ENCODE measurements at places on chromosomes 2 and 18.

DNA sequence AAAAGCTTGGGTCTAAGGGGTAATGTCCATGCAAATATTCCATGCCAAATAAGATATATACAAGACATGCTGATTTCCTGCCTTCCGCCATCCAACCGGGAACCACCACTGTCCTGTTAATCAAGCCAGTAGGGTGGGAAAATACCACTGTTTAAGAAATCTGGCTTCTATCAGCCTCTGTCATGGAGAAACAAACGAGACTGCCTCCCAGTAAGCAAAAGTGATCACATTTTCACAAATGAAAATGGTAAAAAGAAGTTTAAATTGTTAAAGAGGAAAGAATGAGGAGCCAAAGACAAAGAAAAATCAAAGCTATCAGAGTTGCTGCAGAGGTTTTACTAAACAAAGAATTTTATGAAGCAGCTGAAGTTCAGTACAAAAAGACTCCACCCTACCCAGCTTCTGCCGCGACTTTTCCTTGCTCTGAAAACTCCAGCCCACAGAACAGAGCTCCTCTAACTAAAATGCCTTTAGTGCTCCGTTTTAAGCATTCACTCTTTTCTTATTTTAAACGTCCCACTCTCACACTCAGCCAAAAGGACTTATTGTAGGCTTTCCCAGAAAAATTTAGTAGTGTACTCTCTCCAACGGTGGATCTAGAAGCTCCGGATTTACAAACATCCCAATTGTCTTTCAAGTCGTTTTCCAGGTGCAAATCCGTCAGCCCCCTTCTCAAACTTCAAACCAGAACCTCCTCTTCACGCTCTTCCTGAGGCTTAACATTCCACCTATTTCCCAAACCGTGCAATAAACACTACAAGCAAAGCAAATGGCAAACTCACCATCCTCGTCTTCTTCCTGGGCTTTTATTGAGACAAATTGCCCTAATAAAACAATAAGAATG, 613 bp downstream of the COL5A2 start:
- DNase-seq = no peak

- no peak for DNase-seq
Measured at GRCh38 chr2:124248386-124248785, 223.3 kb downstream of the CNTNAP5 start.

- DNase-seq = no peak
Measured at GRCh38 chr18:70221915-70222278, 16.4 kb upstream of the RTTN start.

DNA sequence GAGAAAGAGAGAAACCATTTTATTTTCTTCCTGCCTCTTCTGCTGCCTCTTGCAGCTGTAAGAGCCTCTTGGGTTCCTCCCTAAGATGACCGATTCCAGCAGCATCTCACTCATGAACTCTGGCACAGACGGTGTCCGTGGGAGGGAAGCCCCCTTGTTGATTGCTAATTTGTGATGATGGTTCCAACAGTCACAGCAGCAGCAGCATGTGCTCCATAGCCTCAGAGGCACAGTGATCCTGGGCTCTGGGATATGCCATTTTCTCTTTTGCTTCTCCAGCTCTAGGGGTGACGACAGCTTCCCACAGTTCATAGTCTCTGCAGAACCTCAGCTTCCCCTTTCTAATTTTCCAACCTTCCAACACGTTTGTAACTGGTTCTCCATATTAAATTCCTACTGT, 324.2 kb upstream of the HS6ST1 start:
- DNase-seq = no peak

DNA sequence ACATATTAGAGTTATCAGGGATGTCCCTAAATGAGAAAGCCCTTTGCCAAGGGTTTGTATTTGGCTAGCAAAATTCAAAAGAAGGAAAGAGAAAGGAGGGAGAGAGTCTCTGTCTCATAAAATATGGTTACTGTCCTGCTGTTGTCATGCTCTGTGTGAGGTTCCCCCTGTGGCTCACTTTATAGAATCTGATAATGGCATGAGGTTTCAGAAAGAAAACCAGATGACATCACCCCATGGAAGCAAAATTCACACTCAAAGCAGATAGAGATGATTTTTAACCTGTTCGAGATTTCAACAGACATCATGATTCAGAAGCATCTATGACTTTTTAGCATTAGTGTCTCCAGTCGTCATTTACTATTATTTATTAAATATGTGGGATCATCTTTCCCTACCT, 165.0 kb upstream of the SESTD1 start:
- no peak for DNase-seq

DNA sequence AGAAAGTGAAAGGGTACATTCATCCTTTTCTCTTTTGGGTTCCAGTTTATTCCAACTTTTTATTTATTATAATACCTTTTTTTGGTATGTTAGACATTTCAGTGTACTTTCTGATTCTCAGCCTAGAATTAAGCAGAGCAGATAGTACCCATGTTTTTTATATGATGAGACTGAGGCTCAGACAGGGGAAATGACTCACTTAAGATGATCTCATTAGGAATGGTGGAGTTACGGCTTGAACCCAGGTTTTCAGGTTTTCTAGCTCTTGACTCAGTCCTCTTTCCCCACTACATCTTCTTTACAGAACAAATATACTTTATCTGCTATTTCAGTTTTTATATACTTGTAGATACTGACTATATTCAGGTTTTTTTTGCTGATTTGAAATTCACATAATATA, 51.7 kb upstream of the OTX1 start:
- DNase-seq = no peak

DNA sequence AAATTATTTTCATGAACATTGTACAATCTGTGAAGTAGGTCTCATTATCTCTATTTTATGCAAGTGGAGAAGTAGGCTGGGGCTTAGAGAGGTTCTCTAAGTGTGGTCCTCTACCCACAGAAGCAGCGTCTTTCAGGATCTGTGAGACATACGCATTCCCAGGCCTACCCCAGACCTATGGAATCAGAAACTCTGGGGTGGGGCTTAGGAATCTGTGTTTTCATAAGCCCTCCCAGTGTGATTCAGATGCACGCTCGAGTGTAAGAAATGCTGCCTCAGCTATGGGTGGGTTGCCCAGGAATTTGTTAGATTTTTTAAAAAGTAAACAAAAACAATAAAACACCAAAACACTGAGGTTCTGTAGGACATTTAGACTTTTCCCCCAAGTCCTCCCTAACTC, 14.8 kb upstream of the ZAP70 start:
- no peak for DNase-seq

- DNase-seq = no peak
Measured at GRCh38 chr2:168211664-168212163, 35.7 kb downstream of the STK39 start.

DNA sequence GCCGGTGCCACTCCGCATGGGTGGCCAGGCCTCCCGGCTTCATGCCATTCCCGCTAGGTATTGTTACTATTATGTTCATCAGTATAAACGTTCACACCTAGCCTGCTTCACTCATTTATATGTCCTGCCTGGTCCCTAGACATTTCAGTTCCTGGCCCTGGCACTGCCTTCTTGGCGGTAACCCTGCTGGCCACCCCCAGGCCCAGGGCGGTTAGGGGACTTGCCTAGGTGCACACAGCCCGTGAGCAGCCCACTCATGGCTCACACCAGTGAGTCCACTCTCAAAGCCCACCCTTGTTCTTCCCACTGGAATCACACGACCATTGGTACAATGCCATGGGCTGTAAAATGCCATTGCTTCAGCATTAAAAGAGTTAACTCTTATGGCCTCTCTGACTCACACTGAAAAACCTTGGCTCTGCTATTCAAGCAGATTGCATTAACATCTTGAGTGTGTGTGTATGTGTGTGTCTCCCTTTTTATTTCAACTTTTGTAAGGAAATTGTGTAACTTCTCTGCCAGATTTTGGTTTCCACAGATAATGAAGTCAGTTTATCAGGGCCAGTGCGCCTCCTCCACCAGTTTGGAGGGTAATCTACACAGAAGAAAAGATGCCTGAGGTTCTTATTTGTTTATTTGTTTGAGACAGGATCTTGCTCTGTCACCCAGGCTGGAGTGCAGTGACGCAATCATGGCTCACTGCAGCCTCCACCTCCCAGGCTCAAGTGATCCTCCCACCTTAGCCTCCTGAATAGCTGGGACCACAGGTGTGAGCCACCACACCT, 74.2 kb downstream of the RAB31 start:
- no peak for DNase-seq

Data from stimulated activated CD8-positive, alpha-beta memory T cell treated with anti-CD3 and anti-CD28 coated beads, Interleukin-4, amount 100 ng/mL, for 1 hour (primary cell).